DMS53 (cell line): ENCODE measurements at places on chromosomes 7 and 10.
A peak's percentile ranks its signal among the peaks of the same experiment; 100 is the strongest.

- no peak for DNase-seq
Measured at GRCh38 chr7:140084972-140085371, 22.2 kb upstream of the PARP12 start.

DNA sequence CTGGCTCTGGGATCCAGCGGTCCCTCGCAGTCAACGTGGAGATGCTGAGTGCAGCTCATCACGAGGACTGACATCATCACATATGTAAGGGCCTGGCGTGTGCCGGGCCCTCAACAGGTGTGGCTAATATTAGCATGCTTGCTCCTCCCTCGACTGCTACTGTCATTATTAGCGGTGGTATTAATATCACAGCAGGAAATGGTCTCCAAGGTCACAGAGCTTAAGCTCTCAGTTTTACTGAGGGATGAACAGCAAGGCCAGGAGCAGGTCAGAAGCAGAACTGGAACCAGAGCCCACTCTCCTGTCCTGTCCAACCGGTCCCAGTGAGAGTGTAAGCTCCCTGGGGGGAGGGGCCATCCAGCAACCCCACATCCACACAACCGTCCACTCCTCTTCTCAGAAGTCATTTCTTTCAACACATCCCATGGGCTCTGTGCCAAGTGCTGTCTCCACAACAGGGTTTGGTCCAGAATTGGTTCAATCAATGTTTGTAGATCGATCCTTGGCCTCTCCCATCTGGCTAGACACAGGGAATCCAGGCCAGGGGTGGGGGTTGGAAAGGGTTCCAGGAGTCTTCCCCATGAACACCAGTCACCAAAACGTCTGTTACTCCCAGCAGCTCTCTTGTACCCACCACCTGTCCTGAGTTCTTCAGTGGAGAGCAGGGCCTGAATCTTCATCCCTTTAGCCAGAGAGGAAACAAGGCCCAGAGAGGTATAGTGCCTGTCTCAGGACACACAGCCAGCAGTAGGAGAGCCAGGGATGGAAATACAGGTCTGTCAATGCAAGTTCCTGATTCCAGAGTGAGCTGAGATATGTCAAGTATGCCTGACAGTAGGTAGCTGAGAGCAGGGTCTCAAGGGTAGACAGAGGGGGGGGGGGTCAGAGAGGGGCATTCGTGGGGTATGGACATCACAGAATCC lies 45.3 kb upstream of the ZMIZ1 start:
- peak; percentile 87 for DNase-seq

DNA sequence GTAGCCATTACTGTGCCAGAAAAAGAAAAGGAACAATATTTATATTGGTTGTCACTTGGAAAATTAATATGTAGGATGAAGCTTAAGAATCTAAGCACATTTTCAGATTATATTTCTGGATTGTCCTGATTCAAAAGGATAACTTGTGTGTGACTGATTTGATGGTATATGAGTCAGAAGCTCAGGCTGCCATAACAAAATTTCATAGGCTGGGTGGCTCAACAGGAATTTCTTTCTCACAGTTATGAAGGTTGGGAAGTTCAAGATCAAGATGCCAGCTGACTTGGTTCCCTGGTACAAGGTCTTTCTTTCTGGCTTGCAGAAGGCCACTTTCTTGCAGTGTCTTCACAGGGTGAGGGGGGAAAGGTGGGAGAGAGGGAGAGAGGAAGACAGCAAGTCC lies 108.5 kb downstream of the ST7 start:
- DNase-seq, result no peak

DNA sequence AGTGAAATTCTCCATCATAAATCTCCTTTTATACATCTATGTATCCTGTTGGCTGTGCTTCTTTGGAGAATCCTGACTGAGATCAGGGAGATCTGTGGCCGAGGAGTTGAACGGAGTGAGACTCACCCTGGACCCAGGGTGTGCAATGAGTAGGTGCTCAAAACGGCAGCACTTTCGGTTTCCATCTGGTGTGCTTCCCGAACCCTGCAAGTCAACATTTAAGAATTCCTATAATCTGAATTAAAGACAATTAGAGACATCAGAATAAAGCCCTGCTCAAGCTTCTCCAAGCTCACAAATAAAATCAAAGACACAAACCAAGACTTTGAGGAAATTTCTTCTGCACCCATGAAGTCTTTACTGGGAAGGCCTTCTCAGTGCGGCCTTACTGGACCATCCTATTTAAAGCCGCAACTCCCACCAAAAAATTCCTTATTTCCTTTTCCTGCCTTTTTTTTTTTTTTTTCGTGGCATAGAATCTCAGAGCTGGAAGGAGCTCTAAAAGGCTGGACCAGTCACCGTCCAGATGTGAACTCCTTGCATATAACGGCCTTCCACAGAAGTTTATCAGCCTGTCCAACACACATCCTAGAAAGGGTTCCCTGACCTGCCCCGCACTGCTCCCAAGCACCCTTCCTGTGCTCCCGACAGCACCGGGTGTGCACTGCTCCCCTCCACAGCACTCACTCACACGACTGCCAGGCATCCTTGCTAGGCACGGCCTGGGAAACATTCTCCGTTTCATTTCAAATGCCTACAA lies 29.7 kb downstream of the GNA12 start:
- no peak for DNase-seq

DNA sequence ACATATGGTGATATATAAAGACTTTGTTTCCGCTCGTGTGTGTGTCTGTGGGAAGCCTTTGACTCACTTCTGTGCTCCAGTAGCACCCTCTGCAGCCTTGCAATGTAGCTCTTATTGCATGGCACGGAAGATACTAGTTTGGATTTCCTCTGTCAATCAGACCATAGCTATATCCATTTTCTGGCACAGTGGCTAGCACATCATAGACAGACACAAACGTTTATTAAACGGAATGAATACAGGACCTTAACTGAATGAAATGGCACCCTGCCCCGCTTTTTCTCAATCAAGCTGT lies 124.0 kb upstream of the PTPN20 start:
- peak; percentile 54 for DNase-seq

- peak; percentile 17 for DNase-seq
Measured at GRCh38 chr10:76868098-76868977, 769.3 kb downstream of the KCNMA1 start.

GRCh38 chr10:123936426-123936825 lies 44.8 kb upstream of the CPXM2 start:
- DNase-seq, result no peak

- no peak for DNase-seq
Measured at GRCh38 chr7:69272101-69272500, 326.2 kb upstream of the AUTS2 start.

GRCh38 chr10:110792476-110793125 lies 79.1 kb upstream of the PDCD4 start:
- DNase-seq, result no peak

- no peak for DNase-seq
Measured at GRCh38 chr10:17154116-17154515, 24.5 kb upstream of the CUBN start.

- DNase-seq, result no peak
Measured at GRCh38 chr10:69677985-69678654, 48.1 kb downstream of the FAM241B start.

GRCh38 chr7:69837387-69838068 lies 239.3 kb downstream of the AUTS2 start:
- no peak for DNase-seq

DNA sequence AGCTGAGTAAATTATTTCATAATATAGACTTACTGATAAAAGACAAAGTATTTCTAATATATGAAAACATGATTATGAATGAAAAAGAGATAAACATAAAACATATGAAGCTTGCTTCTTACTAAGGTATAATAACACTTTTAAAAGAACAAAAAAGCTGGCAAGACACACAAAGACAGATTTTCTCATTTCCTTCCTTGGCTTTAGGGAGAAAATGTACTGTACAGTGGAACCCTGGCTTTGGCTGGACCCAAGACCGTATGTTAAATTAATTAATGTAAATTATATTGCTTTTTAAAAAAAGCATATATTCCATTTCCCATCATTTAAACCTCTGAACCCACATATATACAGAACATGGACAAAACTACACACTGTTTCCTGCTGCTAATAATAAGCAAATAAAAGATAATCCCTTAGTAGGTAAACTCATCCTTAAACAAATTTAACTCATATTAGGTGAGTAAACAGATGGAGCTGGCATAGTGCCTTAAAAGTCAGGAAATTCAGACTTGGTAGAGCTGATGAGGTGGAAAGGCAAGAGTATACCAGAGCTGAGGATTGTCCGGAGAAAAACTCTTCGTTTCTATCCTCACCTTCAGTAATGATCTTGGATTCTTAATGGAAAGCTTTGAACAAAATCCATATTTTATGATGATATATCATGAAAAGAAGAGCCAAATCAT lies 1016.4 kb upstream of the KCND2 start:
- DNase-seq, result peak; percentile 95

DNA sequence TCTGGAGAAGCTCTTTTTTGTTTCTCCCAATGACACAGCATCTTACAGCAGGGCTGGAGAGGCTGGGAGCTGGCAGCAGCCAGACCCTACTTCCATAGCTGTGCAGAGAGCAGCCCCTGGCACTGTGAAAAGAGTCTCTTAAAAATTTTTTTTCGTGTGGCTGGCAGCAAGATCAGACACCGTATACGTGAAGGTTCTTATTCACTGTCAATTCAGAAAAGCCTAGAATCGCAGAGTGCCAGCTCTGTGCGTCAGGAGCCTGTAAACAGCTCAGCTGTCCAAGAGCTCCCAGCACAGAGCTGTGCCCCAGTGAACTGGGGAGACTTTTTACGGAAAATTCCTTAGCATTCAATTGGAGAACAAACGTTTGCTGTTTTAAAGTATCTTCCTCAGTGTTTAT lies 6.5 kb downstream of the BAG3 start:
- DNase-seq, result peak; percentile 57

- DNase-seq, result peak; percentile 77
Measured at GRCh38 chr10:118568327-118568848, 27.1 kb downstream of the PRLHR start.

DNA sequence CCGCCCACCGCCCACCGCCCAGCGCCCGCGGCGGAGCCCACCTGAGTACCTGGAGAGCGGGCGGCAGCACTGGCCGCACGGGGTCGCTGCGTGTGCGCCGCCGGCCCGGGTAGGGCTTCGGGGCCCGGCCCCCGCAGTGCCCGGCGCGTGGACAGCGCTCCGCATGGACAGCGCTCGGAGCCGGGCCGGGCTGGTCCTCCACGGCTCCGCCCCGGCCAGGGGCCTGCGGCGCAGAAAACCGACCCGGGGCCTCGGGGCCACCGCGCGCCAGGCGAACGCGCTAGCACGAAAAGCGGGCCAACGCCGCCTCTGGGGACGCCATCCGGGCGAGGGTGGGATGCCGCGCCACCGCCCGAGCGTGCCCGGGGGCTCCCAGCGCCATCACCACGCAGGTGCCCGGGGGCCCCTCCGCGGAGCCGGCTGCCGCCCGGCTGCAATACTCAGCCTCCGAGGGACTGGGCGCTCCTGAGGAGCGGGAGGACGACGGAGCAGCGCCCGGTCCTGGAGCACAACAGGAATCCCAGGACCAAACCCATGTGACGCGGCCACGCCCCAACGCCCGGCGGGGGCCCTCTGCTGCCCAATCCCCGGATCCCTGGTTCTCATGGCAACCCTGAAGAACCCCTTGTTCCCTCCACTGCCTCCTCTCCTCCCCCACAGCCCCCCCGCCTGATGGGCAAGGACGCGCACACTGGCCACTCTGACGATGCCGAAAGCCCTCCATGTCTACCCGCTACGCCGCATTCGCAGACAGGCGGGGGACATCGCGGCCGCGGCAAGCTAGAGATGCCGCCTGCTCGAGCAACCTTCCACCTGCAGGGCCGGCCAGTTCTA lies at the start of gene GRB10:
TSS of gene GRB10 (minus strand) at position 522 of the 834 bp plus-strand sequence. CDS start 50,574 bp downstream, outside the sequence.
- DNase-seq, result peak; percentile 66

- DNase-seq, result no peak
Measured at GRCh38 chr10:14684354-14684753, 90.3 kb downstream of the FAM107B start.

DNA sequence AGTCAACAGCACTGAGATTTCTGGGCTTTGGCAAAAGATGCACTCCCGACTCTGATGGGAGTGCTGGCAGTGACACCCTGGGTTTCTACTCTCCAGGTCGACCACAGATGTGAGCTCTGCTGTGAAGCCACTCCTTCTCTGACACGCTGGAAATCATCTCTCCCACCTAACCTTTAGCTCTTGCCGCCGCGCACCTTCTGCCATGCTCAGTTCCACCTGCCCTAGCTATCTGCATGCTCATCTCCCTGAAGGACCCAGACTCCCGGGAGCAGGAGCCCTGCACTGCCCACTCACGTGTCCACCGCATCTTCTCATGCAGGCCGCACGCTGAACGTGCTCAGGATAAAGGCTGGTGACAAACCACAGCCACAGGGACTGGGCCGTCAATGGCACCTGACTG lies 174.8 kb downstream of the TNS3 start:
- DNase-seq, result no peak
